ENCODE measurements at places on chromosomes 16 and 17. TPM values are rescaled to one million over a fixed set of nuclear protein-coding genes. Genes with fewer than 3 reads are reported as not detected.

Gene PRSS36
- total RNA-seq, result 0.33 TPM

Gene PPP1R1B
- not detected for total RNA-seq

DNA sequence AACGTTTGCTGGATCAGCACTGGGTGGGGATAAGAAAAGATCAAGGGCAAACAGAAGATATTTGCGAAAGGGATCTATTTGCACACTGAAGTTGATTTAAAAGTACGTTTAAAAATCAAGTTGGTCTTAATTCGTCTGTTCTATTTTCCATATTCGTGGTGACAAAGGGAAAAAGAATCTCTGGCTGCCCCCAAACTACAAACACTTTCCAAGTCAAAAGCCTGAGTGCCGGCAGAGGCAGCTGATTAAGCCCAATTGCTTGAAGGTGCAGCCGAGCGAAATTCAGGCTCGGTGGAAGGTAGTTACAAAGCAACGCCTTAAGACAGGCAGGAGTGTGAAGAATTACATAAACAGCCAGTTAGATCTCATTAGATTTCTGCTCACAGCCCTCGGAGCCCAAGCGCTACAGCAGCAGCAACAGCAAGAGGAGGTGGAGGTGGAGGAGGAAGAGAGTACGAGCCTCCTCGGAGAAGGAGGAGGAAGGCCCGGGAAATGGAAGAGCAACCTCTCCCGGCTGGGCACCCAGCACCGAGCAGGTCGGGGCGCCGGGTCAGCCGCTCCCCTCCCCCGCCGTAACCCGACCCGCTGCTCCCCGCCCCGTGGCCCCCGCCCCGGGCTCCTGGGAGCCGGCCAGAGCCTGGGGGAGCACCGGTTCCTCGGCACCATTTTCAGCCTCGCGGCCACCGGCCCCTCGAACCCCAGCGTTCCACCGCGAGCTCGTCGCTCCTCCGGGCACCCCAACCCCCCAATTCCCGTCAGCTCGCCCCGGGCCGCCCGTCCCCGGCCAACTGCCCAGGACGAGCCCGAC lies 890 bp downstream of the TOB1 start:
- DNase-seq, result peak; percentile 63

GRCh38 chr17:72336026-72336803 lies 215.4 kb downstream of the SOX9 start:
- no peak for DNase-seq

Data from CD4-positive, alpha-beta T cell (primary cell).